Stimulated activated CD4-positive, alpha-beta T cell treated with anti-CD3 and anti-CD28 coated beads, Interleukin-4, amount 100 ng/mL, for 48 hours (primary cell): ENCODE measurements at places on chromosomes 4 and X.

DNA sequence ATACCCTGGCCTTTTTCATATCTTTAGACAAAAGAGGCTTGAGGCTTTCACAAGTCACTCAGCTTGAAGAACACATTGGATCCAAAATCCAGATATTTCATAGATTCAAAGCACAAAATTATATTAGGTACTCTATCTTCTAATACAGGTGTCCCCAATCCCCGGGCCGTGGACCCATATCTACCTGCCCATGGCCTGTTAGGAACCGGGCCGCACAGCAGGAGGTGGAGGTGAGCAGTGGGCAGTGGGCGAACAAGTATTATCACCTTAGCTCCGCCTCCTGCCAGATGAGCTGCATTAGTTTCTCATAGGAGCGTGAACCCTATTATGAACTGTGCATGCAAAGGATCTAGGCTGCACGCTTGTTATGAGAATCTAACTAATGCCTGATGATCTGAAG, 18.7 kb downstream of the YIPF7 start:
- no peak for DNase-seq

DNA sequence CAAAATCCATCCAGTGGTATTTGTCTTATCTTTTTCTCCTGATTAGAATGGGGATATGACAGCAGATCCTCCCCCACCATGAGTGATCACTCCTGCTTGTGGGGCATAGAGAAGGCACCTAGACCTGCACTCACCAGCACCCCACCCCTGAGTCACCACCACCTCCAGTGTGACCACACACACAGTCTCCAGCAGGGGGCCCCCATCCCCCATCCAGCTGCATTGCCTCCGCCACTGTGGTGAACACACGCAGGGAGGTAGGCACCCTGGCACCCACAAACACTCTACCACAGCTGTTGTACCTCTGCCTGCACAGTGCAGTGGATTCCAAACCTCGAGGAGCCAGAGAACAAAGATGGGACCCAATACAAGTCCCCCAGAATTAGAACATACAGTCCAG, 9.0 kb upstream of the MAGEA8 start:
- peak; percentile 53 for DNase-seq

DNA sequence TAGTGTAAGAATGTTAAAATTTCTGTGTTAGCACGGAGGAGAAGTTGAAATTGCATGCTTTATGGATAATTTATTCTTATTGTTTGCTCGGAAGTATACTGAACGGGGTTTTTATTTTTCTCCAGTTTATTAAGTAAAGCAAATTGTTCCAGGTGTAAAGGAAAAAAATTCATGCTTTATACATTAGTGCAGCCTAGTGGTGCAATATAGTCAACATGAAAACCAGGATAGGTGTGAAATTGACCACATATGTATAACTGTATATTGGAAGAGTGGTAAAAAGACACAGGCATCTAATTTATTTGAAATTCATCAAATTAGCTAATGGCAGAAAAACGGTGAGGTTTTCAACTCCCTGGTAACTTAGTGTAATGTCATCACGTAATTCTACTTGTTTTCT, 959 bp downstream of the BRS3 start:
- DNase-seq = no peak

DNA sequence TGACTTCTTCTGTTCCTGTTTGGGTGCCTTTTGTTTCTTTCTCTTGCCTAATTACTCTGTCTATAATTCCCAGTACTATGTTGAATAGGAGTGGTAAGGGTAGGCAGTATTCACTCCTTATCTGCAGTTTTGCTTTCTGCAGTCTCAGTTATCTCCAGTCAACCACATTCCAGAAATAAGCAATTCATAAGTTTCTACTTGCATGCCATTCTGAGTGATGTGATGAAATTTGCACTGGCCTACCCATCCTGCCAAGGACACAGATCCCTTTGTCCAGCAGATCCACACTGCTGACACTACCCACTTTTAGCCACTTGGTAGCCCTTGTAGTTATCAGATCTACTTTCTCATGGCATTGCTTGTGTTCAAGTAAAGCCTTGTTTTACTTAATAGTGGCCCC, 971.6 kb upstream of the INTU start:
- no peak for DNase-seq

GRCh38 chr4:8251110-8251883, 18.3 kb upstream of the HTRA3 start:
- DNase-seq = no peak

GRCh38 chrX:2708021-2708420, 16.9 kb downstream of the CD99 start:
- DNase-seq = no peak

GRCh38 chr4:79576429-79576753, 168.4 kb upstream of the GK2 start:
- DNase-seq = peak; percentile 0
